Progenitor cell of endocrine pancreas (in vitro differentiated cells): ENCODE measurements at places on chromosomes 1 and 21. TPM values are rescaled to one million over a fixed set of nuclear protein-coding genes. Genes with fewer than 3 reads are reported as not detected.

DNA sequence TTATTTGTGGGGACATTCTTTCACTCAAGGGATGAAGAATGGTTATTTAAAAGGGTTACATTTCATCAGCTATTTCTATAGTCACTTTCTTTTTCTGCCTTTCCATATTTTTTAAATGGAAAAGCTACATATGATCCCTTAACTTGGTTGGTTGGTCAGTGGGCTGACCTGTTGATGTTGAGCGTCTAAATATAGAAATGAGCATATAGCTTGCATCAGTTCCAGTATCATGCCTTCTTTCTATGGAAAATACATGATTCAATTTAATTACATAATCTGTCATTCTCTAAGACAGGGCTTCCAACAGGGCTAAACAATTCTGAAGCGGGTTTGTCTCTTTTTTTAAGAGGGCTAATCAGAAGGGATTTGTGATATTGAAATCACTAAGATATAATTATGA, 40.6 kb downstream of the TYW3 start:
- H3K4me3 ChIP-seq = no peak overlapping the region
- peaks cover 14% of the 10 kb centered on the region for H3K27me3 ChIP-seq
- H3K27ac ChIP-seq = no peak overlapping the region
- H3K4me1 ChIP-seq = no peaks in the 10 kb centered on the region
- no peaks in the 10 kb centered on the region for H3K36me3 ChIP-seq

TFF3 gene
- 40.1 and 40.3 TPM in 2 replicates for total RNA-seq

DNA sequence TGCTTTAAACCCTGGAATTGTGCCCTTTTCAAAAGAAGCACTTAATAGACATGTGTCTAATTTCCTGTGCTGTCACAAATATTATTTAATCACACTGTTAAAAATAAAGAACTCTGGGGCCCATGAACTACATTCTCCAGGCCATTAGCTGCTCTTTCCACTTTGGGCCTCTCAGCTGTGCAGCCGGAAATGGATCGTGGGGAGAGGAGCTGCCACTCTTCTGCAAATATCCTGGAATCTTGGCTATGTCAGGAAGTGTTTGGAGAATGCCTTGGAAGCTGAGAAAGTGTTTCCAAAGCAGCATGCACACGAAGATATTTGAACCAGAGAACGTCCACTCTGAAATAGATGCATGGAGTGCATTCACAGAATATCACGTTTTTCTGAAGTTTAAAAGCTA, 27.5 kb upstream of the VPS26C start:
- DNase-seq = no peak
- H3K27me3 ChIP-seq = no peaks in the 10 kb centered on the region

DNA sequence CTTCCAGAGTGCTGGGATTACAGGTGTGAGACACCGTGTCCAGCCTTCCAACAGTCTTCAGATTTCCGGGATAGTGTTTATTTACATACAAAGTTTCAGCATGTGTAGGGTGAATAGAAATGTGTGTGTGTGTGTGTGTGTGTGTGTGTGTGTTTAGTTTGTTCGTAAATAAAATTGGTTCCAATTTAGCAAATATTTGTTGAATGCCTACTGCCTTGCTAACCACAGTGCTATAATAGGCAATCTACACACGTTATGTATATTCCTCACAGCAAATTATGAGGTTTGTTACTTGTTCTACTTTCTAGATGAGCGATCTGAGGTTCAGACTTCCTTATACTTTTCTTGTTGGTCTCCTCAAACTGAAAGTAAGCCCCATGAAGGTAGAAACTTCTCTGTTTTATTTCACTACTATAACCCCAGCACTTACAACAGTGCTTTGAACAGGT, 32.8 kb upstream of the EPS15 start:
- DNase-seq = no peak
- no peaks in the 10 kb centered on the region for H3K4me1 ChIP-seq
- no peaks in the 10 kb centered on the region for H3K27me3 ChIP-seq
- no peak overlapping the region for H3K4me3 ChIP-seq

DNA sequence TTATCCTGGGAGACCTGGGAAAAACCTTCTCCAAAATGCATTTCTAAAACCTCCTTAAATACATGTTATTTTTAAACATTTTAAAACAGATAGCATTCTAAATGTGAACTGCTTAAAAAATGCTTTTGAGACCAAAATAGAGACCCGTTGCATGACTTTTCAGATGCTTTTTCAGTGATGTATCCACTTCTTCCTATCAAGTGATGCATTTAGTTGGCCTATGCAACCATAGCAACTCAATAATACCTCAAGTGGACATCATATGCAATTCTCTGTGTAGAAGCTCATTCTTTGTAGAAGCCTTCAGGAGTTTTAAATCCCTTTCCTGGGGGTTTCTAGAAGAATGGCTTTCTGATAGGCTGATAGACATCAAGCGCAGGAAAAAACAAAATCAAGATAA, 94.5 kb upstream of the RAVER2 start:
- H3K27me3 ChIP-seq = no peaks in the 10 kb centered on the region
- peaks cover 28% of the 10 kb centered on the region for H3K36me3 ChIP-seq
- no peaks in the 10 kb centered on the region for H3K4me1 ChIP-seq
- H3K27ac ChIP-seq = no peak overlapping the region
- no peak overlapping the region for H3K4me3 ChIP-seq

PIK3CD gene
- 13.7 and 15.7 TPM in 2 replicates for total RNA-seq

DNA sequence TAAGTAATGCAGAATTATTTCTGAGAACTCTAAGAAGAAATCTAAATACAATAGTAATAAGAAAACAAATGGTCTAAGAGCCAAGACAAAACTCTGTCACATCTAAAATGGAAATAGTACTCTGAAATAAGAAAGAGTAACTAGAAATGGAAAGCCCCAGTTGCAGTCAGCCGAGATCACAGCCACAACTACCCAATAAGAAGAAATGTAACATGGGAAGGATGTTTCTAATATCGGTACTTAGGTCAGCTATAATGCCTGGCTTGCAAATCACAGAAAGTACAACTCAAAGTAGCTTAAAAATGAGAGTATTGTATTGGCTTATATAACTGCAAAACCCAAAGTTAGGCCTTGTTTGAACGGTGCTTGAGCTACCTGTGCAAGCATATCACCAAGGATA, 58.6 kb upstream of the USP25 start:
- peak overlapping the region; percentile 55 for H3K27ac ChIP-seq
- no peak overlapping the region for H3K4me3 ChIP-seq
- H3K27me3 ChIP-seq = no peaks in the 10 kb centered on the region
- DNase-seq = no peak
- H3K4me1 ChIP-seq = peaks cover 11% of the 10 kb centered on the region
- no peaks in the 10 kb centered on the region for H3K36me3 ChIP-seq

GPR37L1 gene
- 0.04 TPM in 1 of 2 replicates, not detected in the other for total RNA-seq

KIF14 gene
- total RNA-seq = 7.8 and 7.9 TPM in 2 replicates

GRCh38 chr1:243850202-243850451, at the start of gene AKT3:
Gene AKT3, minus strand, starts transcription at chr1:243850243. Its CDS starts 7,073 bp downstream, at chr1:243843170.
- H3K27ac ChIP-seq = peak within 1 kb of the TSS; percentile 96
- H3K4me3 ChIP-seq = peak within 1 kb of the TSS; percentile 92
- DNase-seq = no peak
- H3K36me3 ChIP-seq = no peaks in the 10 kb centered on the region
- H3K27me3 ChIP-seq = peaks cover 16% of the 10 kb centered on the region
- H3K4me1 ChIP-seq = peaks cover 14% of the 10 kb centered on the region

DNA sequence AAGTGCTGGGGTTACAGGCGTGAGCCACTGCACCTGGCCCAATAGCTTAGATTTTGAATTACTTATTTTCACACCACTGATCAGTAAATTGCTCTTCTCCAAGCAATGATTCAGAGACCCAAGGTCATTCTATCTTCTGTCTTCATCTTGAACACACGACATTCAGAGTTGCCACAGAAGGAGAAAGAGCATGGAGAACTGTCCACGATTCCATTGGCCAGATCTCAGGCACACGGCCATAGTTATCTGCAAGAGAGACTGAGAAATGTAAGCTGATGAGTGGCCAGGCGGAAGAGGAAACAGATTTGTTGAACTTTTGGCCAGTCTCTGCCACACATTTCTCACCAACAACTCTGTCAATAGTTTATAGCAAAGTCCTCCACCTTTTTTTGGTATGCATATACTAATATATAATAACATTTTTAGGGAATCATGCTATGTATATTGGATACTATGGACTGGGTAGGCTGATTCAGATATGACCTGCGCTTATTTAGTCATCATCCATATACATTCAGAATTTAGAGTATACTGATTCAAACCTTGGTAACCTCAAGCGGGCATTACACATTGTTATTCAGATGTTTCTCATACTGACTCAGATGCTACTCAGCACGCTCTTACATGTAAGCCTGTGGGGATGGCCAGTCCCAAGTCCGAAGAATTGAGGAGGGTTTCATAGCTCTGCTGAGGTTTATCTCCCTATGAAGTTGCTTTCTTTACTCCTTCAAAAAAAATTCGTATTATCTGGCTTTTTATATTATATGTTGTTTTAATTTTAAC, 25.5 kb upstream of the CAP1 start:
- no peak overlapping the region for H3K27ac ChIP-seq
- no peaks in the 10 kb centered on the region for H3K36me3 ChIP-seq
- no peak overlapping the region for H3K4me3 ChIP-seq
- H3K27me3 ChIP-seq = no peaks in the 10 kb centered on the region

PROK1 gene
- total RNA-seq = not detected in 2 replicates

SPOCD1 gene
- total RNA-seq = 0.36 and 0.91 TPM in 2 replicates
